ENCODE measurements at places on chromosomes 3 and 15.

DNA sequence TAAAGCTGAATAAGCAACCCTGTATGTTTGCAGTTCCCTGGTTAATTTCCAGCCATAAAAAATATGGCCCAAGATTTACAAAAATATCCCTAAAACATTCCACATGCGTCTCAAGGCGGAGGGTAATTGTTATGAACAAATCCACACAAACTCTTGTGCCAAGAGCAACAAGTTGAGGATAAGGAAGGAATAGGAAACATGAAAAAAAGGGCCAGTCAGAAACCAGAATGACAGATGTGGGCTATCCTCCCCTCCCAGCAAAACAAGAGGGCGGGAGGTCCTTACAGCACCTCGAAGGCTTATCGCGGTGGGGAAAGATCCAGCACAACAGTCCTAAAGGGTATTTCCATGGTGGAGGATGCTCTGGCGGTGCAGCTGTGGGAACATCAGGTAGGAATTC lies 155.6 kb upstream of the HES1 start:
- DNase-seq = no peak

DNA sequence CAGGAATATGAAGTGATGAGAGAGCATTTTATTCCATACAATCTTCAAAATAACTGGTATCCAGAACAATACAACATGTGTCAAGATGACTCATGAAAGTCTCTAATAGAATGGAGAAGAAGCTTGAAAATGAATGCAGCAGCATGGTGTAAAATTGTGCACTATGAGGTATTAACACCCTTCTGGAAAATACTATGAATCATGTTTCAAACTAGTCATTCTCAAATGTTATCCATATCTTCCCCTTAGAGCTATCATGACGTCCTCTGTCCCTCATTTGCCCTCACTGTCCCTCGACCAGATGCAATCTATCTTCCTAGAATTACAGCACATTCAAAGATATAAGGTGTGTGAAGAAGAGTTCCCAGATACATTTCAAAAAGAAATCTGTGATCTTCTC lies 198.2 kb downstream of the NECTIN3 start:
- DNase-seq = no peak

GRCh38 chr3:131739211-131739610 lies 236.4 kb upstream of the MRPL3 start:
- no peak for DNase-seq

- no peak for DNase-seq
These were observed 19.9 kb upstream of the TPM1 start for GRCh38 chr15:63022663-63023062.

- DNase-seq = peak; percentile 66
These were observed 46.5 kb downstream of the PTPN9 start for GRCh38 chr15:75532413-75533250.

GRCh38 chr15:69998541-69999391 lies 99.0 kb downstream of the TLE3 start:
- no peak for DNase-seq

DNA sequence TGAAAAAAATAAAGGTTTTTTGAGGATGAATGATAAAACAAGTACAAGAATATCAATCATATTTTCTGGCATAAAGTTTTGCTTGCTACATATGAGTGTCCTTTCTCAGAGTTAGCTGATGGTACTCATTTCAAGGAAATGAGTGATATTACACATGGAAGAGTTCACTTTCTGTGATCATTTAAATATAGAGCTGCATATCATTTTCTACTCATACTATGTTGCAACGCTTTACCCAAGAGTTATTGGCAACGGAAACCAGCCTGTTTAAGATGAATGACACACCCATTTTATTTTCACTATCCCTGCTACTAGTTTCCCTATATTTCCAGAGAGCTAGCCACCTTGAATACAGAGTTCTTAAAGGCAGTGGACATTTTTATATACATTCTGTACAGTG lies 35.4 kb upstream of the RBMS3 start:
- no peak for DNase-seq

- no peak for DNase-seq
These were observed 43.4 kb downstream of the COLQ start for GRCh38 chr3:15477951-15478639.

- no peak for DNase-seq
These were observed 124.6 kb downstream of the CD47 start for GRCh38 chr3:107966276-107966675.
